Stimulated activated CD8-positive, alpha-beta memory T cell treated with anti-CD3 and anti-CD28 coated beads, Interleukin-4, amount 100 ng/mL, for 4 hours (primary cell): ENCODE measurements at places on chromosomes 4 and X.

DNA sequence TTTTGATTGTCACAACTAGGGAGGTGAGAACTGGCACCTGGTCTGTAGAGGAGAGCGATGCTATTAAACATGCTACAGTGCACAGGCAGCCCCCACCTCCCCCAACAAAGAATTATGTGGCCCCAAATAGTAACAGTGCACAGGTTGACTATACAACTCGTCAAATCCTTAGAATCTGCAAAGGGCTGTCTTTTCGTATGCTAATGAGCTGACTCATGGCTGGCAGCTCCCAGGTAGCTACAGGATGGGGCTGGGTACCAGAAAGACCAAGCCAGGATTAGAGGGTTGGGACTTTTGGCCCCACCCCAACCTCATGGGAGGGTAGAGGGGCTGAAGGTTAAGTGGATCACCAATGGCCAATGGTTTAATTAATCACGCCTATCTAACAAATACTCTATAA is 104.7 kb upstream of the SORBS2 start:
- no peak for DNase-seq

DNA sequence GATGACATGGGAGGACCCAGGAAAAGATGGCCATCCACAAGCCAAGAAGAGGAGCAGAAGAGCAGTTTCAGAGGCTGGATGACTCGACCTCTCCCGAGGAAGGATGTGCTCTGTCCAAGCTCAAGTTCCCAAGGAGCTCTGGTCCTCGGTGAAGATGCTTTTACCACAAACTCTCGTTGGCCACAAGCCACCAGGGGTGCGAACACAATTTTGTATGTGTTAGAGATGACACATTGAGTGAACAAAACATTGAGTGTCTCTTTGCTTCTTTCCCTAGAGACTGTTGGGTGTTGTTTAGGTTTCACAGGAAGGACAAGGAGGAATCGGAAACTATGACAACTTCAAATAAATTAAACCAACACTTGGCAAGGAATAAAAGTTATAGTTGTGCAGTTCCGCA is 26.3 kb downstream of the FGFBP1 start:
- DNase-seq = no peak

DNA sequence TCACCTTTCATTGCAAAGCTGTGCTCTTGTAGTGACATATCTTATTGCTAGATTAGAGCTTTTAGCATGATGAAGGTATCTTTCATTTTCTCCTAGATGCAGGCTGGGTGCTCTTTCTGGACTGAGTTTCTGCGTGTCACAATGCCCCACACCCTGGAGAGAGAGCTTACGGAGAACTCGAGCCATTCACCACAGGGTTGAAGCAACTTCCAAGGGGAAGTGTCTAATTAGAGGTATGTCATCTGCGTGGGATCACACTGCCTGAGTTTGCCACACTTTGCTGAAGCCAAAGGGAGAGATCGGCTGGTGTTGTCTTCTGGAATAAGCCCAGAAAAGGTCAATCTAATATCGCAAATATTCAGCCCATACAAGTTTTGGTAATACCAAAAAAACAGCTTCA is 179.3 kb upstream of the MBNL3 start:
- no peak for DNase-seq

DNA sequence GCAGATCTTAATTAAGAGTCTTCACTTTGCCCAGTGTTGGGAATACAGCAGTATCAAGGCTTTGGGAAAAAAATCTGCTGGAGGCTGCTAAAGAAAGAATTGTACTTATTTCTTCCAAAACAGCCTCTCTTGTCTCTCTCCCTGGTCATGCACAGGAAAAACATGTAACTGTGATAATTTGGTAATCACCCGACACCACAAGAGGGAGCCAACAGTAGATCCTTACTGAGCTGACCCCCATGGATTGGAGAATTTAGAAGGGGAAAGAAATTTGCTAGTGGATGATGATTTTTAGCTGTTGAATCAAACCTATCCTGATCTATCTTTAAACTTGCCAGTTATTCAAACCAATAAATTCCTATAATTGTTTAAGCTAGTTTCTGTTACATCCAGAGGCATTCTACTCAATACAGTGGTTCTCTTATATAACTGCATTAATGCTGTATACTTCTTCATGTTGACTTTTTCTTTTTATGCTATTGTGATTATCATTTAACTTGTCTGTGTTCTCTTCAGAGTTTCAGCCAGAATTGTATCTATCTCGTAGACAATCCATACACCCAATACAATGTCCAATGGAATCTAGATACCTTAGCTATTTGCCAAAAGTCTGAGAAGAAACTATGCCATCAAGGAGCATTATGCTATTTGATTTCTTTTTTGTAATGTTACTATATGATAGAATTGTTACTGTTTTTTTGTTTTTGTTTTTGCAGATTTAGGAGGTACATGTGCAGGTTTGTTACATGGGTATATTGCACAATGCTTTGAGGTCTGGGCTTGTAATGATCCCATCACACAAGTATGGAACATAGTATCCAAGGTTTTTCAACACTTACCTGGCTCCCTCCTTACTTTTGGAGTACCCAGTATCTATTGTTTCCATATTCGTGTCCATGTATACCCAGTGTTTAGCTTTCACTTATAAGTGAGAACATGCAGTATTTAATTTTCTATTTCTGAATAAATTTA is 31.3 kb upstream of the ARHGEF38 start:
- no peak for DNase-seq

DNA sequence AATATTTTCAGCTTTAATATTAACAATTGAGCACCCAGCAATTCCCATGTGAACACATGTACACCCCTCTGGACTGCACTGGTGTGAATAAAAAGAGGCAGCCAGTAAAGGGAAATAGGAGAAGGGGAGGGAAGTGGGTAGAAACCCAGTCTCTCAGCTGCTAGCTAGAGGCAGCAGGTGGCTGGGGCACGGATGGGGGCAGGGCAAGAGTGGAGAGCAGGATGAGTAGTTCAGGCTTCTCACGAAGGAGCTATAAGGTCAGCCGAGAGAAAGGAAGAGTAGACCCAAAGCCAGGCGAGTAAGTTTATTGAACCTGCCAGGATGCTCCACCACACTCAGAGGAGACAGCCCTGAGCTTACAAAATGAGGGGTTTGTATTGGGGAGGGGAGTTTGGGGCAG is 184.8 kb upstream of the MTMR8 start:
- no peak for DNase-seq

- no peak for DNase-seq
These were observed 303.1 kb downstream of the ARHGAP24 start for GRCh38 chr4:85777908-85778631.

- DNase-seq = no peak
These were observed 383.2 kb downstream of the PACRGL start for GRCh38 chr4:21083413-21083812.

DNA sequence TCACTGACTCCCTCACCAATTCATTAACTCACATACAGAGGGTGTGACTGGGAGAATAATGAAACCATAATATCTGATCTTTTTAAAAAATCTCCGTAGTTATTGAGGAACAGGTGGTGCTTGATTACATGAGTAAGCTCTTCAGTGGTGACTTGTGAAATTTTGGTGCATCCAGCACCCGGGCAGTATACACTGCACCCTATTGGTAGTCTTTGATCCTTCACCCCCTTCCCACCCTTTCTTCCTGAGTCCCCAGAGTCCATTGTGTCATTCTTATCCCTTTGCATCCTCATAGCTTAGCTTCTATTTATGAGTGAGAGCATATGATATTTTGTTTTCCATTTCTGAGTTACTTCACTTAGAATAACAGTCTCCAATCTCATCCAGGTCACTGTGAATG is 1143.8 kb downstream of the PCDH19 start:
- DNase-seq = no peak

DNA sequence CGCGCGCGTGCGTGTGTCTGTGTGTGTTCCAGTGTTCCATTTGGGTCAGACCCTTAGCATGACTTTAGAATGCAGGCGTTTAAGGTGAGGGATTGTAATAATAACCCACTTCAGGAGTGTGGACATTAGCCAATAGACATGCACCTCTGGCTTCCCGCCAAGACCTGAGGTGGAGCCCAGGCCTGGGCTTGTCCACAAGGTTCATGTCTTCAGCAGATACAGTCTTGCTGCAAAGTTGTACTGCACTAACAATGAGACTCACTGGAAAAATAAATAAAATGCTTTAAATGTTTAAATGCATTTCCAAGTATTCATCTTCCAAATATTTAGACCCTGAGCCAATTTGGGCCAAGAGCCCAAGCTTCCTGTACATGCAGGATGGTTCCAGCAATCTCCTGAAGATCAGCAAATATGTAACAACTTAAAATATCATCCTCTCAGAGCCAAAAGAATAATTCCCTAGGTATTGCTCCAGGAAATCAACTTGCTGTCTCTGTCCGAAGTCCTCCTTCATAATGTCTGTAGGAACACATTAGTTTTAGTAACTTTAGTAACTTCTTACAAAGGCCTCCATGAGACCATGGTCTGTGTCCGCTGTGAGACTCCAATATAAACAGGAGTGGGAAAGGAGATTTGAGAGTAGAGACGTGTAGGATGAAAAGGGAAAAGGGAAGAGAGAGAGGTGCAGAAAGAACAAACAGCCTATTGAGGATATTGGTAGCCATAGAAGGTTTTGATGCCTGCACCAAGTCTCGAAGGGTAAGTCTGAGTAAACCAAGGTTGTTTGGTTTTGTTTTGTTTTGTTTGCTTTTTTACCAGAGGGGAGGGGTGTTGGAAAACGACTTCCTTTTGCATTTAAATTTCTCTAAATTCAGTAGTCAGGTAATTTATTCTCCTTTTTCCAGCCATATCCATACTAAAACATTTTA is 98.5 kb upstream of the KLF3 start:
- no peak for DNase-seq

- DNase-seq = no peak
These were observed 230.9 kb downstream of the HS3ST1 start for GRCh38 chr4:11197631-11198341.

- no peak for DNase-seq
These were observed 547 bp downstream of the GUCY1A1 start for GRCh38 chr4:155667222-155667567.

DNA sequence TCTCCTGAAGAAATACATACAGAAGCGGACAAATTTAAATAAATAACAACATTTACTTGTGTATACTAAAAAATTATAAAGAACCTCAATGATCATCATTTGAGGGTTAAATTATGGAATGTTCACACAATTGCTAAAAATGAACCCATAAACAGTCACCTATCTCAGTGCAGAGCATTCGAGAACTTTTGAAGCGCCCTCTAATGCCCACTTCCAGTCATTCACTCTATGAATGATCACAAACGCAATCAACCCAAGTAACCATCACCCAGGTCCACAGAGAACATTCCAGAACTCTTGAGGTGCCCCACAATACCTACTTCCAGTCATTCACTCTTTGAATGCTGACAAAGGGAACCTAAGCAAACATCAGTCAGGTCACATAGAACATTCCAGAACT is 103.5 kb upstream of the PLAC1 start:
- DNase-seq = no peak

- no peak for DNase-seq
These were observed 246.0 kb upstream of the HHIP start for GRCh38 chr4:144399927-144400326.

DNA sequence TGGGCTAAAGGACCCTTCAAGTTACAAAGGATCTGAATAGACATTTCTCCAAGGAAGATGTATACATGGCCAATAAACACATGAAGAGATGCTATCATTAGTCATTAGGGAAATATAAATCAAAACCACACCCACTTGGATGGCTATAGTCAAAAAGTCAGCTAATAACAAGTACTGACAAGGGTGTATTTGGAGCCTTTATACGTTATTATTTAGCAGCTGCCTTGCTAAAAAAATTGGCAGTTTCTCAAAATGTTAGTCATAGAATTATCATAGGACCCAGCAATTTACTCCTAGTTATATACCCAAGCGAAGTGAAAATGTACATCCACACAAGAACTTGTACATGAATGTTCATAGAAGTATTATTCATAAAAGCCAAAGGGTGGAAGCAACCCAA is 112.7 kb upstream of the DUSP21 start:
- no peak for DNase-seq

GRCh38 chr4:6916587-6917460 is 7.2 kb downstream of the TBC1D14 start:
- DNase-seq = no peak
